ENCODE measurements at places on chromosomes 3 and 15.

- DNase-seq = no peak
Measured at GRCh38 chr3:43219616-43220015, 66.7 kb upstream of the SNRK start.

DNA sequence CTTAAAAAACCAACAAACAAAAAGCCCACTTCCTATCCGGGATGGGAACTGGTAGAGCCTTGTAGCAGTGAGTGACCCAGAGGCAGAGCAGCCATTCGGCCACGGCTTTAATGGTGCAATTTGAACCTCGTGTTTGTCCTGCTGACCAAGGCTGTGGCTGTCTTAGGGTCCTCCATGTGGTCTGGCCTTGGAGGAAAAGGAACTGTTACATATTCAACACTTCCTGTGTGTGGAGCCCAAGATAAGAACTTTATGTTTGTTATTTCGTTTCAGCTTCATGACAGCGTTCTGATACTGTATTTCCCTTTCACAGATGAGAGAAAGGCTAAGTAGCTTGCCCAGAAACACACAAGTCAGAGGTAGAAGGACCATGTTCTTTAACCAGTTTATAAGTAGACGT lies 269.8 kb downstream of the SV2B start:
- peak; percentile 24 for DNase-seq

- no peak for DNase-seq
Measured at GRCh38 chr3:53056442-53056841, 10.6 kb upstream of the SFMBT1 start.

DNA sequence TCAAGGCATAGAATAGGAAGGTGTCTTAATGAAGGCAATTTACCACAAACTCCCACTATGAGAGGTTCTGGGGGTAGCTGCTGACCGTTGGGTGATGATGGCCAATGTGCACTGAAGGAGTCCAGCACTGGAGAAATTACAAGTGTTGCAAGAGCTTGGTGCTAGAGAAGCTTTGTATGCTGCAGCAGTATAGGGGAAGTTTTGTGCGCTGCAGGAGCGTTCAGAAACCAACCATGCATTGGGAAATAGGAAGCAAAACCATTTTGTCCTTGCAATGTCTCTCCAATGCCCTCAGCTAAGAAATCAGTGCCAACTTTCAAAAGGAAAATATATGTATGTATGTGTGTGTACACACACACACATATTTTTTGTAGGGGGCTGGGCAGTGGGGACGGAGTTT lies 441.6 kb upstream of the NAALADL2 start:
- DNase-seq = no peak

DNA sequence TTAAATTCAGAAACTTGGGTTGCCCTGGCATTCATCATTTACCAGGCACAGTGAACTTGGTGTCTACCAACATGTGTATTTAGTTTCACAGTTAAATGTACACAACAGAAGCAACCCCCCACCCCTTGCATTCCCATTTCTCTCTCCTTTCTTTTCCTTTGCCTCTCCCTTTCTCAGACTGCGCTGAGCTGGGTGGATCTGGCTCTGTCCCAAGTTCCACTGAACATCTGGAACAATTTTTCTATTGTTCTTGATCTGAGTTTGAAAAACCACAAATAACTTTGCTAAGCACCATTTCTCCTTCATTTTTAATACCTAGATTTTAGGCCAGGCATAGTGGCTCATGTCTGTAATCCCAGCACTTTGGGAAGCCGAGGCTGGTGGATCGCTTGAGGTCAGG lies 242.2 kb downstream of the ABHD5 start:
- no peak for DNase-seq

DNA sequence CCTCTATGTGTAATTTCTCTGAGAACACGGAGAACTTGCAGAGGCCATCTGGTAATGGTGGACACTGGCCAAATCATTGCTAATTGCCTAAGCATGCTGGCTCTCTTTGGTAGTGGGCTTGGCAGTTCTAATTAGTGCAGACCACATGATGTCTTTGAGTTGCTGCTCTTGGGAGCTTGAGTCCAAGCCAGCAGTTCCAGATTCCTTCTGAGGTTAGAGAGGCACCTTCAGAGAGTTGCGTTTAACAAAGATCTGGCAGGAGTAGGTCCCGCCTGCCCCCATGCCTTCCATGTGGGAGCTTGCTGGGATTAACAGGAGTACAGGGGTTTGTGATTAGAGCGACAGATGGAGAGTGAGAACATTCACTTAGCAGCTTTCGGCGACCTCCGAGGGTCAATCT lies 449.0 kb upstream of the LMCD1 start:
- no peak for DNase-seq

DNA sequence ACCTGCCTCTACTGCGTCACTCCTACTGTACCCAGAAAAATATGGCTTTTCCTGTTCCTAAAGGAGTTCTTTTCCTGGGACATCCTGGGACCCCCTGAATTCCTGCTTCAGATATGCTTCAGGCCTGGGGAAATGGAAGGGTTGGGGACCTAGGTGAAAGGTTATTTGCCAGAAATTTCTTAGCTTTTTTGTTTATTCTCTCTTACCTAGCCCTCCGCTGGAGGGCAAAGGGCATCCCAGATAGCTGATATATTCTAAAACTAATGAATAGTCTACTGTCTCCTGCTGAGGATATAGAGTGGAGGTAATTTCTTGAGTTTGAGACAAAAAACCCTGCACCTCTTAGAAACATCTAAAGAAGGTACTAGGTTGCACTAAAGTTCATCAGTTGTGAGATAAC lies 3.6 kb upstream of the ZNF148 start:
- no peak for DNase-seq

DNA sequence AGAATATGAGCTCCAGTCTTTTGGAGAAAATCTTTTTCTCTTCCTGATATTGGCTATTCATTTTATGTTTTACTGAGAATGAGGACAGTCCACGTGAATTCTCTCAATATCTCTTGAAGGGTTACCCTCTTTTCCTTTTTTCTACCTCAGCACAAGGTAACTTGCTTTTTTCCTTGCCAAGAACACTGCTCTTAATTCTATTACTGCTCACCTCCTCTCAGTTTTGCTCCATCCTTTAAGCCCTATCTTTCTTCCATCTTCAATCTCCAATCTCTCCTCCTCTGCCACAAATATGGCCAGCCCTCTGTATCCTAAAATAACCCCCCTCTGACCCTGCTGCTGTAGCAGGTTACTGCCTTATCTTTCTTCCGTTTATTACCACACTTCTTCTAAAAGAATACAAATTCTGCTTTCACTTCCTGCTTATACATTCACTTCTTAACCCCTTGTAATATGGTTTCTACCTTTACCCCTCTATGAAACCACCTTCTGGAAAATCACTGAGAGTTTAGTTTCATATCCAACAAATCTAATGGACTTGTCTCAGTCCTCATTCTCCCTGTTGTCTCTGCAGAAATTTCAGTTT lies 89.0 kb downstream of the NFKBIZ start:
- peak; percentile 37 for DNase-seq

GRCh38 chr15:84734794-84735479 lies 13.5 kb upstream of the ZNF592 start:
- DNase-seq = peak; percentile 86

DNA sequence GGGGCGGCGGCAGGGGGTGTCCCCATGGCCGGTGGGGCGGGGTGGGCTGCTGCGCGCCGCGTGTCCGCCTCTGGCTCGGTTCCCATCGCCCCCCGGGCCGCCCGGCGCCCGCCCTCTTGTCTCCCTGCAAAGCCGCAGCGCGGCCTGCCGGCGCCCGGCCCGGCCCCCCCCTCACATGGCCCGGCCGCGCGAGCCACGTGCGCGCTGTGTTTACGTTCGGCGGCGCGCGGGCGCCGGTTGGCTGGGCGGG lies 502 bp downstream of the NR1D2 start:
- no peak for DNase-seq

DNA sequence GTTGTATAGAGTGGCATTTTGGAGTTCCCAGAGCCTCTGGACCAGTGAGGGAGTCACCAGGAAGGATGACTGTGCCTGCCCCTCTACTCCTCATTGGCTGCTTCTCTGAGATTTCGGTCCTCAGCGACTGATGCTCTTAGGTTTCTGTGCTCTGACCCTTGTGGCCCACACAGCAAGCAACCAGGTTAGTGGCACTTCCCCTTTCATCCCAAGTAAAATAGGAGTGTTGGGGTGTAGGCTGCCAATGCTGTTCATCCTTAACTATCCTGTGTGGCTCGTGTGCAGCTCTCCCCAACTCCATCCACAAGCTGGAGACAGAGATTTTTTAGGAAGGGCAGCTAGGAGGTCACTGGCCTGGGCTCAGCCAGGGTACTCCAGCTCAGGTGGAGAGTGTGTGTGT lies 21.3 kb downstream of the PRR23A start:
- no peak for DNase-seq

DNA sequence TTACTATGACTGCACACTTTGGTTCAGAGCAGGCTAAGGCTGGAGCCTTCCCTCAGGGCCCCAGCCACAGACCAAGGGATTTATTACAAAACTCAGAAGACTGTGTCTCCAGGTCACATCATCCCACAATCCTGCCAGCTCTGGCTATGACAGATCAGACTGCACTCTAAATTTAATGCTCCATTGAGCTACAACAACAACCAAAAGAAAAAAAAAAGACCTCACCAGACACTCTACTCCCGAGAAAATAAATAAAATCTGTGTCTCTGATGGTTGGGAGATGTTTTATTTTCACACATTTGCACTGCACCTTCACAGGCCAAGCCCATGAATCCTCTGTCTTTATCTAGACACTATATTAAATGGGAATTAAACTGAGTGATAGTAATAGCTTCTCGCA lies 50.8 kb upstream of the CTNNB1 start:
- DNase-seq = no peak

GRCh38 chr3:119239206-119239820 lies 1.4 kb downstream of the B4GALT4 start:
- DNase-seq = no peak

GRCh38 chr15:77295446-77295845 lies 124.5 kb downstream of the PEAK1 start:
- no peak for DNase-seq

GRCh38 chr15:35540021-35540420 lies 5.9 kb downstream of the DPH6 start:
- DNase-seq = no peak

GRCh38 chr3:128624526-128625138 lies 26.0 kb downstream of the RPN1 start:
- DNase-seq = no peak

- DNase-seq = no peak
Measured at GRCh38 chr3:24674261-24674660, 179.6 kb upstream of the THRB start.

GRCh38 chr3:98542623-98543022 lies 10.8 kb downstream of the GPR15 start:
- no peak for DNase-seq

DNA sequence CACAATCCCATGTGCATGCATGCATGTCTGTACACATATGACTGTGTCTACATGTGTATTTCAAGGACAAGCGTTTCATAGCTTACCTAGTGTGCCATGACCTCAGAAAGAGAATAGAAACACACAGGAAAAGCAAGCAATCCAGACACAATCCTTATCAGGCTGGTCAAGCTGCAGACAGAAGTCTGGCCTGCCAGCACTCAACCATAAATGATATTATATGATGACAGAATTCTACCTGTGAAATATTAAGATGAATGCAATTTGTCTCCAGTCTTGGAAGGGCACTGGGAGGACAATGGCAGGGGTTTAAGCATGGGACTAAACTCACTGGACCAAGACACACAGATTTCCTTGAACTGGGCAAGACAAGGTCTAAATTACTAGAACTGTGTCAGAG lies 50.9 kb upstream of the ARL6 start:
- no peak for DNase-seq

DNA sequence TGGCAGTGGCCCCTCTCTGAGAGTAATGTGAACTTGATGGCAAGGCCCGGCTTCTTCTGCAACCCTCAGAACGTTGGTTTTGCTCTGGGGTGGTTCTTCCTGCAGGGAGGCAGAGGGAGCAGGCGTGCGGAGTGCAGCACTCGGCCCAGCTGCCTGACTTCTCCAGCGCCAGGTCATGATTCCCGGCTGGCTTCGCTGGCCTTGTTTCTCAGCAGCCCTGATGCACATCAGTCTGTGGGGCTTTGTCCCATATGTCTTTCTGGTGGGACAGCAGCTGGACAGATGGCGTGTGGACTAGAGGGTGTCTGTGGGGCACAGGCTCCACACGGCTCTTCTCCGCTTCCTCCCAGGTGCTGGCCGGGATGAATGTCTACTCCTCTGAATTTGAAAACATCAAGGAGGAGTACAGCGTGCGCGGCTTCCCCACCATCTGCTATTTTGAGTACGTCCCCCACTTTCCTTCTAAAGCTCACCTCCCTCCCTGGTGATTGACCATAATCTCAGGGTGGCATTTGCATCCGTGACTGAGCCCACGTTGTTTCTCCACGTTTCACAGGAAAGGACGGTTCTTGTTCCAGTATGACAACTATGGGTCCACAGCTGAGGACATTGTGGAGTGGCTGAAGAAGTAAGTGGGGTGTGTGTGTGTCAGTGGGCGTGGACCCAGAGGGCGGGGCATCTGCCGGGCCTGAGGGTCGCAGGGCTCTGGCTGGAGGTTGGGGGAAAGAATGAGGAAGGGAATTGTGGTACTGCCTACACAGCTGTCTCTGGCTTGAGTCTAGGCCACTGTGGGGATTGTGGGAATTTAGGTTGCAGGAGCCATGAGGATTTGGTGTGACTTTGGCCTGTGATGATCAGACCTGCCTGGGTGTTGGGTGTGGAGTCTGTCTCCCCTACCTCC lies 57.1 kb downstream of the PDIA5 start:
- DNase-seq = peak; percentile 14

- no peak for DNase-seq
Measured at GRCh38 chr15:58015565-58015964, 49.9 kb downstream of the ALDH1A2 start.

DNA sequence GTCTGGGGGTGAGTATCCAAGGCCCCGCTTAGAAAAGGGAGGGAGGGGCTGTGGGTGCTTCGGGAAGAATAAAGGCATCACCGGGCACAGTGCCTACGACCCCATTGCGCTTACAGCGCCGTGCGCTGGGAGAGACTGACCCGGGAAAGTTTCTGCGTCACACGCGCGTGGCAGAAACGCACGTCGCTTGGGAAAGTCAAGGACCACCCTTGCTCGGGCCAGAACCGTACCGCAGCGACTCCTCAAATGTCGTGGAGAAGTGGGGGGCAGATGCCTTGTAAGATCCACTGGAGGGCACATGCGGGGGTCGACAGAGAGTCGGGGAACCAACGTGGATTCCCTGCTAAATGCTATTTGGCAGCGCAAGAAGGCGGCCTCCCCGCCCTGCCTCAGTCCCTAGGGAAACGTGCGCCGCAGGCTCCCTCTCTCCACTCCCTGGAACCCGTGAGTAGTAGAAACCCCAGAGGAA lies 2.4 kb downstream of the ADAMTS9 start:
- DNase-seq = no peak

GRCh38 chr3:126867190-126867862 lies 115.6 kb upstream of the PLXNA1 start:
- no peak for DNase-seq

DNA sequence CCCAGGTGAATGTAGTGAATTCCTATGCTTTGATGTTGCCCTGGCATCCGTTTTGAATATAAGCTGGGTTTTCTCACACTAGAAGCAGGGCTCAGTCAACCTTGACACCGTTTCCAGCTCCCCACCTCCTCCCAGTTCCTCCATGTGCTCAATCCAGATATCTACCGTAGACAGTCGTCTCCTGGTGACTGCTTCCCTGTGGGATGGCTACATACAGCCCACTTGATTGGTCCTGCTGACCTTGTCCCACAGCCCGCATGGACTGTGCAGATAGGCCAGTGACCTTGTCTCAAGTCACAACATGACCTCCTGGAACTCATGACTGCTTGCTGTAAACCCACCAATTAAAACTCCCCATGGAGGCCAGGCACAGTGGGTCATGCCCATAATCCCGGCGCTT lies 8.1 kb downstream of the SEMA7A start:
- DNase-seq = no peak

Data from activated naive CD4-positive, alpha-beta T cell treated with anti-CD3 and anti-CD28 coated beads, Interleukin-2, amount 10 ng/mL, durations not matched to agents 7 days and 5 days (primary cell).